Activated T-helper 17 cell treated with anti-CD3 and anti-CD28 coated beads, Interleukin-2, amount 50 U/mL, for 72 hours (primary cell): ENCODE measurements at places on chromosomes 5 and 9.

- no peak for ATAC-seq
These were observed 66.5 kb downstream of the NUP214 start for GRCh38 chr9:131191857-131192256.

GRCh38 chr5:132663771-132664695 is 6.1 kb downstream of the IL13 start:
- peak; percentile 42 for ATAC-seq

DNA sequence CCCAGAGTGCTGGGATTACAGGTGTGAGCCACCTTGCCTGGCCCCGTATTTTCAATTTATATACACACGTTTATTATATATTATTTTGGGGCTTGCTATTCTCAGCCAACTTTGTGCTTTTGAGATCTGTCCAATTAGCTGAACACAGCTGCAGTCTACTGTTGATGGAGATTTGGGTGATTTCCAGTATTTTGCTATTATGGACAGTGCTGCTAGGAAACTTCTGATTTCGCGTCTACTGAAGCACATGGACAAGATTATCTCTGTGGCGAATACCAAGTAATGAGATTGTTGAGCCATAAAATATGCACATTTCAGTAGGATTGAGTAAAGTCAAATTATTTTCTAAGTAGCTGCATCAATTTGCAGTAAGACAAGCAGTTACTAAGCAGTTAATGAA is 1731.2 kb upstream of the CDH6 start:
- ATAC-seq = no peak

DNA sequence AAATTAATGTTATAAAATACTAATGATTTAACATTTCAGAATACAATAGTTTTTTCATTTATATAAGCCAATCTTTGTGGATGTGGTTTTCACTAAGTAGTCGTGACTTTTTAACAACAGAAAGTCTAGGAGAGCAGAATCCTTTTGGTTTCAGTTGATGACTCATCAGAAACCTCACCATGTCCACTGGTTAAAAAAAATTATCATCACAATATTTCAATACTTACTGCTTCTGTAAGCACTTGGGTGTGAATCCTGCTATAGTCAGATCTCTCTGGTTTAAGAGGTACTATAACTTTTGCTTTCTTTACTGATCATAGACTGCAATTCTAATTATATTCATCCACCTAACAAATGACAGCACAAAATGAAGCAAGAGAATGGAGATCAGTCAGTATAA is 77.2 kb downstream of the MRPS30 start:
- ATAC-seq = peak; percentile 62

- no peak for ATAC-seq
These were observed 20.8 kb downstream of the ANKRD55 start for GRCh38 chr5:56212130-56212879.

DNA sequence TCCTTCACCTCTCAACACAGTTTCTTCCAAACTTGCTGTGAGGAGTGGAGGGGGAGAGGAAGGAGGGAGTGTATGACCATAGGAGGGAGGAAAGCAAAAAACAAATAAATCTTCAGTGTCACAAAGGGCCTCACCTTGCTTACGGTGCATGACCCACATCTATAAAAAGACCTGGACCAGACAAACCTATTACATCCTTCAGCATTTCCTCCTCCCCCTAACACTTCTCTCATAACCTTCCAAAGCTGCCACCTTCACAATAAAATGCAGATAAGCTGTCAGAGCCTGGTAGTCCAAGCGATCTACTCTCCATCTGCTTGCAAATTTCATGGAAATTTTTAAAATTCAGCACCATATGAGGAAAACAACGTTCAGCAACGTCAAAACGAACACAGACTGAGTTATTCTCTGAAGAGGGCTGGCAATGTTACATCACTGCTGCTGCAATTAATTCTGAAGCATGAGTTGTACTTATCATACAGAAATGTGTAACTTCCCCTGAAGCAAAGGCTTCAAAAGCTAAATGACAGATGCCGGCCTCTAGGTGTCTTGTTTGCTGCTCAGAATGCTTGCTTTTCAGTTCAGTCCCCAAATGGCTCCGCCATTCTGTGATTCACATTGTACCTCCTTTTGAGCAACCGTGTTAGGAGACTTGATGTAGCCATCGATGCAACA is 62.9 kb downstream of the EFNA5 start:
- ATAC-seq = no peak

GRCh38 chr5:60161340-60161934 is 267.9 kb upstream of the PDE4D start:
- ATAC-seq = no peak

GRCh38 chr5:35478856-35479682 is 138.6 kb upstream of the SPEF2 start:
- peak; percentile 90 for ATAC-seq

DNA sequence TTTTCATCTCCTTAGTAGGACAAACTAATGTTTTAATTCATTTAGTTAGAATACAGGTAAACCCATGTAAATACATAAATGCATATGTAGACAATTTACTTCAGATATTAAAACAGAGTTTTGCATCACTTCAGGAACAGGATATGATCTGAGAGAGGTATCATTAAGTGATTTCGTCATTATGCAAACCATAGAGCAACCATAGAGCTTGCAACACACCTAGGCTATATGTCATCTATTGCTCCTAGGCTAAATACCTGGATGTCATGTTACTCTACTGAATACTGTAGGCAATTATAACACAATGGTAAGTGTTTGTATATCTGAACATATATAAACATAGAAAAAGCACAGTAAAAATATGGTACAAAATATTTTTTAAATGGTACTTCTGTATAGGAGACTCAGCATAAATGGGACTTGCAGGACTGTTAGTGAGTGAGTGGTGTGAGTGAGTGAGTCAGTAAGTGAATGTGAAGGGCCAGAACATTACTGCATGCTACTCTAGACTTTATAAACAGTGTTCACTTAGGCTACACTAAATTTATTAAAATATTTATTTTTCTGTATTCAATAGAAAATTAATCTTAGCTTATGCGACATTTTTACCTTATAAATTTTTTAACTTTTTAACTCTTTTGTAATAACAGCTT is 1377.5 kb upstream of the CDH9 start:
- ATAC-seq = no peak

DNA sequence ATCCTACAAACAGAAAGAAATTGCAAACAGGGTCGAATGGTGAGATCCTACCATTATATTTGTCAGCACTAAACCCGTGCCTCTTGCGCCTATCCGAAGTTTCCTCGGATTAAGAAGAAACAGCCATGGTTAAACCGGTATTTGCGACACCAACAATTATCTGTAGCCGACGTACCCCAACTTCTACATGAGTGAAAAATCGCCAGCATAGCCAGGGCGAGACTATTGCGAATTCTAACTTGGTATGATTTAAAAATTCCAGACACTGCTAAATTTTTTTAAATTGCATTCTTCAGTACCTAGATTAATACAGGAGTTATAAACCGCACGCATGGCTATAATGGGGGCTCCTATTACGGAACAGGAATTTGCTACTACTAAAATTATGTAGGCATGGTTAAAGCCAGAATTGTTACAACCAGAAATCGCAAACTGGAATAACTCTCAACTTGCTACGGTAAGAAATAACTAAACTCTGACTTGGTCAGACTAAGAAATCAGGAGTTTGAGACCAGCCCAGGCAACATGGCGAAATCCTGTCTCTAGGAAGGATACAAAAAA is 25.3 kb upstream of the ANXA2R start:
- no peak for ATAC-seq

GRCh38 chr9:137725598-137725997 is 106.8 kb downstream of the EHMT1 start:
- ATAC-seq = no peak

DNA sequence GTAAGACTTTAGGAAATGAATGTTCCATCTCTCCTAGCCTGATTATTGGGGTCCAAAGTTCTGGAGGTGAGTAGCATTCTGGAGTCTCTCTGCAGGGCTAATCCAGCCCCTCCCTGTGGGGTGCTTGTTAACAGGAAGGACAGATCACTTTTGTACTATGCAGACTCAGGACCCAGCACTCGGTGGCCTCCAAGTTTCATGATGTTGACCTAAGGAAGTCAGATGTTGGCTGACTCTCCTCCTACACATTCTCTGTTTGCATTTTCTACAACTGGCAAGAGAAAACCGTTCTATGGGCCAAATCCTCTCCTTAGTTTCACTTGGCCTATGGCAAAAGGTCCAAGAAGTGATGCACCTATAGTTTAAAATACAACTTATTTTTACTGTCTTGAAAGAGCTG is 5.5 kb upstream of the PDE8B start:
- no peak for ATAC-seq
